ENCODE measurements at places on chromosomes 12 and 14. TPM values are rescaled to one million over a fixed set of nuclear protein-coding genes. Genes with fewer than 3 reads are reported as not detected.

COX8C gene
- not detected for polyA plus RNA-seq

PRR4 gene
- polyA plus RNA-seq: 3.3 TPM

PIWIL1 gene
- polyA plus RNA-seq: not detected

NGB gene
- polyA plus RNA-seq: 0.04 TPM

TC2N gene
- polyA plus RNA-seq: 14.9 TPM

DEGS2 gene
- 24.7 TPM for polyA plus RNA-seq

MIP gene
- polyA plus RNA-seq: 0.04 TPM

KLHL33 gene
- polyA plus RNA-seq: 0.06 TPM

All from esophagus (tissue), 2 donors.